ENCODE measurements at places on chromosomes 3 and 15.
A peak's percentile ranks its signal among the peaks of the same experiment; 100 is the strongest.

DNA sequence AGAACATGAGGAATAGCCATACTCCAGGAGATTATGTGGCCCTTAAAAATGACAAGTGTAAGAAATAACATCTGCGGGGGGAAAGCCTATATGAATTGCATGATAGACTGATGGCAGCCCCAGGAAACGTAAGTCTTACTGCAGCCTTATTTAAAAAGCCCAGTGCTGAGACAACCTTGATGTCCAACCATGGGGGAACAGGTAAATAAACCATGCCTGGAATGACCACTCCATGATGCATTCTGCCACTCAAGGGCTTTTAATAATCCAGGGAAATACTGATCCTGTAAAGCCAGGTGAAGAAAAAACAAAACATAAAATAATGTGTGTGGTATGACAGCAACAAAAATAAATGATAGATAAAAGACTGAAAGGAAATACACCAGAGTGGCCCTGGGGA lies 46.5 kb upstream of the GRIP2 start:
- DNase-seq, result no peak

DNA sequence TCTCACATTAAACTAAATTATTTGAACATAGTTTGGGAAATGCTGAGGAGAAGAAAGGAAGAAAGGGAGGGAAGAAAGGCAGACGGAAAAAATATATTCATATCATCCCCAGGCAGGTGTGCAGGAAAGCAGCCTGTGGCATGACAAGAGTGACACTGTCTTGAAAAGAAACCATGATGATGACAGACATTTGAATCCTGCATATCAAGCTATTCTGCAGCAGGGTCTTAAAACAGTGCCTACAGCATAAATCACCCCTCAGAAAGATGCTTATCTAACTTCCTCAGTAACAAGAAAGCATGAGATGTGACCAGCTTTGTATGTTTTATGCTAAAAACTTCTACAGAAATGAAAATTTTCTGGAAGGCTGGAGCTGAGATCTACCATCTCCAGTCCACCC lies 144.5 kb upstream of the GRM7 start:
- no peak for DNase-seq

DNA sequence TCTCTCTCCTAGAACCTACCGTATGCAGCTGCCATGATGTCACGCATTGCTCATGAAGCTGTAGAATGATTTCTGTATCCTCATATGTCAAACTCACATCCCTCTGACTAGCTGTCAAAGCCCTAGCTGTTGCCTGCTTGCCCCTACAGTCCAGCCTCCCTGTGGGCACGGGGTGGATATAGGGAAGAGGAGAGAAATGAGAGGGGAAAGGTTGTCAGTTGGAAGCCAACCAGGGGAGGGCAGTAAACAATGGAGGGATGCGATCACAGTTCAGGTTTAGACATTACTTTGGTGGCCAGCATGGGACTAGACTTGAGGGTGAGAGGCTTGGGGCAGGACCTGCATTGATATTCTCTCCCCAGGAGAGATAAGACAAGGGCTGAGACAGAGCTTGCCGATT lies 1.7 kb upstream of the HDGFL3 start:
- DNase-seq, result no peak

DNA sequence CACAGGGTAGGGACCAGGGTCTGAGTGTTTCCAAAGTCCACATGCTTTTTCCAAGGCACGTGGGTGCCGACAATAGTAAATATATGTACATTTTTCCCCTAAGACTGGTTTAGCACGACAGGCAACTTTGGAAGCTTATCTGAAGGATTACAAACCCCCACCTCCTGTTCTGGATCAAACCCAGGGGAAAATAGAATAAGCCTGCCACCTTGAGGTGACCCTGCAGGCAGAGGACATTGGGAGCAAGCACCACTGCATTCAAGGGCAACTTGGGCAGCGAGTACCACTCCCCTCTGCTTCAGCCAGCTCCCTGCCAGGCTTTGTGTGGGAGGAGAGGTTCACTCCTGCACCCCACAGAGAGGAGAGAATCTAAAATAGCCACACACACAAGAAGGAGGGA lies 44.8 kb downstream of the KBTBD12 start:
- no peak for DNase-seq

- DNase-seq, result peak; percentile 74
Observed at GRCh38 chr3:141876891-141877621, 613 bp downstream of the ATP1B3 start.

GRCh38 chr3:190180268-190180667 lies 59.6 kb upstream of the P3H2 start:
- DNase-seq, result no peak

All from left forelimb (tissue), 1 donor.